Stimulated activated CD8-positive, alpha-beta memory T cell treated with anti-CD3 and anti-CD28 coated beads, Interleukin-7, amount 100 ng/mL, for 48 hours (primary cell): ENCODE measurements at places on chromosomes 1 and 21.

DNA sequence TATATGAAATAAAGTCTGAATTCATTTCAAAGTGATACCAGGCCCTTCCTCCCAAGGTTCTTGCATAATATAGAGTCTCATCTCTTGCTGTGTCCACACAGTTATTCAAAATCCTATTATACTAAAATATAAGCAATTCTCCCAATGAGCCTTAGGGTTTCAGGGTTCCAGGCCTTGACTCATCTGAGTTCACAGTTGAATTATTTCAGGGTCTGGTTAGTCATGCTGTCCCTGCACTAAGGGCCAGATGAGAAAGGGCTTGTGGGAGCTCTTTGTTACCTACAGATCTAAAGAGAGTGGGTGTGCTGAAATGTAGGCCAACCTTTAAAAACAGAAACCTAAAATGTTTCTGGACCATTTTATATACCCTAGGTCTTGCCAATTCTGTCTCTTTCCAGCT, 337.5 kb upstream of the LRRC7 start:
- DNase-seq = no peak

GRCh38 chr1:164725401-164725800, 166.4 kb downstream of the PBX1 start:
- DNase-seq = no peak

- DNase-seq = no peak
Observed at GRCh38 chr1:30847358-30847972, 61.1 kb downstream of the SDC3 start.

- no peak for DNase-seq
Observed at GRCh38 chr1:232589812-232590743, 39.9 kb downstream of the SIPA1L2 start.

- no peak for DNase-seq
Observed at GRCh38 chr1:212606395-212607205, 2.0 kb upstream of the ATF3 start.

GRCh38 chr1:206685334-206685768, 646 bp downstream of the MAPKAPK2 start:
- peak; percentile 29 for DNase-seq

DNA sequence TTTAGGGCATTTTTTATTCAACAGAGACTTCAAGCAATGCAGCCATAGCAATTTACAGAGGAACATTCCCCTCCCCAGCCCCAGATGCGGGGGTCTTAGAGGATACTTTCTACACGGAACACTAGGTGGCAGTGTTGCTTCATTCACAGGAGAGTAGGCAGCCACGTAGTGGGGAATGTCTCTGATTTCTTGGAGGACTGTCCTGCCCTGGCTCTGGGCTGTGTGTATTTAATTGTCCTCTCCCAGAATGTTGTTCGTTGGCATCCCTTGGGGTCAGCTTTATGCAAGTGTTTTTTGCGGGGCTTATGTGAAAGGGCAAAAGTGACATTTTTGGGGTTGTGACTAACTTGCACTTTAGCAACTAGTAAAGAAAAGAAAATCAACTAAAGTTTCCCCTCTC, 96.9 kb downstream of the PAPPA2 start:
- no peak for DNase-seq

DNA sequence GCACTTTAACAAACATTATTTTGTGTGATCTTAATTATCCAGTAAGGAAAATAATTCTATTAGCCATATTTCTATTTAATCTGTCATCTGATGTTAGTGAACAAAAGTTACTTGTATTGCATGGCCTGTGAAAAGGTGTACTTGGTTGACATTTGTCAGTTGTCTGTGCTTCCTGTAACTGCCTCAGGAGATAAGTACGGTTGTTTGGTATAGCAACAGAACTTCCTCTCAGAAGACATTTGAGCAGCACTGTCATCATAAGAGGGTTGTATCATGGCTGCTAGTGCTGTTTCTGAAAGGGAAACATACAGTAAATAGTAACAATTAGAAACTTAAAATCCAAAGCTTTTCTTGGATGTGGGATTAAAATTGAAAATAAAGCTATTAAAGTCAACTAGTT, 3.4 kb downstream of the BLZF1 start:
- no peak for DNase-seq

DNA sequence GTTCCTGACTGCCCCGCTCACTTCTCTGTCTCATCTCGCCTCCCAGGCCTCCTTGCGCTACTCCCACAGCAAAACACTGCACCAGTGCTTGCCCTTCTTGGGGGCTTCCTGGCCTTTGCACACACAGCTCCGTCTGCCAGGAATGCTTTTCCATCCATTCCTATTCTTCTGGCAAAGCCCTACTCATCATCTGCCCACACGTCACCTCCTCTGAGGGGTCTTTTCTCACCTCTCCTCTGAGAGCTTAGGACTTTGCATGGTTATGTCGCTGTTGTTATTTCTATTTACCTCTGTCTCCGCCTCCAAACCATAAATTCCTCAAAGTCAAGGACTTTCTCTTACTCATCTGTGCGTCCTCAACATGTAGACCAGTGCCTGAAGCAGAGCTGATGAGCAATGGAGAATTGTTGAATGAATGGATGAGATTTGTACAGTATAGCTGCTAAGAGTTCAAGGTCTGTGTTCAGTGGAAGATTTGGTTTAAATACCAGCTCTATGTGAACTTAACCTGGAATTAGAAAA, 26.4 kb upstream of the BTG2 start:
- no peak for DNase-seq

DNA sequence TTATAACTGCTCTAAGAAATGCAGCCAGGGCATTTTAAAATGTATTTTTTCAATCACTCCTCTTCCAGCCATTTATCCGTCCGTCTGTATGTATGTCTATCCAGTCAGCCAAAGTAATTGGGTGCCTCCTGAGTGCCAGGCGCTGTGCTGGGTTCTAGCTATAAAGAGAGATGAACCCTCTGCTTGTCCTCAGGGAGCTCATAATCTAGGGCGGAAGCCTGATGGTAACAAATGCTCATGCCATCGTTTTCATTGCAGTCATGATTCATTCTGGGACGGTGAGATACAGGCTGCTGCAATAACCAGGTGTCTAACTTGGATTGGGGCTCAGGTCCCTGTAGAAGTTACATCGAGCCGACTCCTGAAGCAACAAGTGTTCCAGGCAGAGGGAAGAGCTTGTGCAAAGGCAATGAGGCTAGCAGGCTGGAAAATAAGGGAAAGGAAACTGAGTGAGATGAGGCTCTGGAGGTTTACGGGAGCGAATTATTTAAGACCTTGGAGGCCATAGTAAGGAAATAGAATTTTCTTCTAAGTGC, 11.6 kb downstream of the IFI6 start:
- DNase-seq = no peak

DNA sequence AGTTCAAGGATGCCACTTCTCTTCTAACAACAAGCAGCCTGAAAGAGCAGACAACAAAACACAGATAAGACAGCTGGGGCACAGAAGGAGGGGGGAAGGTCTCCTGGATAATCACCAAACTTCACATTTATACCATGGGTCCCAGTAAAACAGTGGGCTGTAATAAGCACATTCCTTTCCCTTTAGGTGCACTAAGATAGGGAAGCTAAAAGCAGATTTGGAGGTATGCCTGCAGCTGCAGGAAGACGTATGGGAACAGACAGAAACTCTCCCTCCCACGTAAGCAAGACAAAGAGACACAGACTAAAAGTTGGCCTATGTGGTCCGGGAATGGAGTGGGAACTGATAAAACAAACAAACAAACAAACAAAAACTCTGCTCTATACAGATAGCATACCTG, 612.1 kb downstream of the MRPL39 start:
- DNase-seq = no peak

- no peak for DNase-seq
Observed at GRCh38 chr21:42969193-42969600, 5.2 kb upstream of the PKNOX1 start.

GRCh38 chr1:100187912-100188311, 9.9 kb upstream of the LRRC39 start:
- DNase-seq = no peak

GRCh38 chr21:34599534-34600101, 15.3 kb downstream of the RCAN1 start:
- no peak for DNase-seq

DNA sequence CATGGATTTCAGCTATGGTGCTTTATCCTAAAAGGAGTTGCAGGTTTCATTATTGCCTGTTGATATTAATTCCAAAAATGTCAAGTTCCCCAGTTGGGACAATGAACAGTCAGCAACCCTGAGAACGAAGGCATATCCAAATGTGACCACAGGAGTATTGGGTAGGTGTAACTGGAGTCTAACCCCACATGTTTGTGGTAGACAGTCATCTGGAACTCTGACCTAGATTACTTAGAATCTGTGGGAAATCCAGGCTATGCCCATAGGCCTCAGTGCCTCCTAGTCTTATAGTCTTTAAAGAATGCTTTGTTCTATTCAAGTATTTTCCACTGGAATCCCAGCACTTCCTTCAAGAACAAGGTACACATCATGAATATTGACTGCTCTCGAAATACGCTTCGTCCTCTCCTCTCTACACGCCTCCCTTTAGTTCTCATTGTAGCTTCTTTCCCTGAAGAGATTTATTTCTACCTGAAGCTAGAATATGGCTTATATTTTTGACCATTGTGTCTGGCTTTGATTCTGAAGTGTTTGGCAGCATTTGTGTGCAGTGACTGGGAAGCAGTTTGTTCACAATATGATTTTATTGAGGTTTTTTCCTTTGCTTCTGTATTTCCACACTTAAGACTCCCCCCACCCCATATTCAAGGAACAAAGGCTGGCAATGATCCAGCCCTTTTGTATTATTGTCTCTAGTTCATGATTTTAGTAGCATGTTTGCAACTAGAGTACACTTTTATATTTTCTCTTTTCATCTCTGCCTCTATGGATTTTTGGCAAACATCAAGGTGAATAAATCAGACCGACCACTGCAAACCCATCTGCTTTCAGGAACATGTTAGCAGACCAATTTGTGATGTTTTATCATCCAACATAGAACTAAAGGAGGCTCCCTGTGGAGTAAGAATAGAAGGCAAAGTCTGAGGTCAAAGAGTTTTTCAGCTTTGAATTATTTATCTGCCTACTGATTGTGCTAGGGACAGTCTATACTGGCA, 178.6 kb downstream of the GPR52 start:
- DNase-seq = no peak

DNA sequence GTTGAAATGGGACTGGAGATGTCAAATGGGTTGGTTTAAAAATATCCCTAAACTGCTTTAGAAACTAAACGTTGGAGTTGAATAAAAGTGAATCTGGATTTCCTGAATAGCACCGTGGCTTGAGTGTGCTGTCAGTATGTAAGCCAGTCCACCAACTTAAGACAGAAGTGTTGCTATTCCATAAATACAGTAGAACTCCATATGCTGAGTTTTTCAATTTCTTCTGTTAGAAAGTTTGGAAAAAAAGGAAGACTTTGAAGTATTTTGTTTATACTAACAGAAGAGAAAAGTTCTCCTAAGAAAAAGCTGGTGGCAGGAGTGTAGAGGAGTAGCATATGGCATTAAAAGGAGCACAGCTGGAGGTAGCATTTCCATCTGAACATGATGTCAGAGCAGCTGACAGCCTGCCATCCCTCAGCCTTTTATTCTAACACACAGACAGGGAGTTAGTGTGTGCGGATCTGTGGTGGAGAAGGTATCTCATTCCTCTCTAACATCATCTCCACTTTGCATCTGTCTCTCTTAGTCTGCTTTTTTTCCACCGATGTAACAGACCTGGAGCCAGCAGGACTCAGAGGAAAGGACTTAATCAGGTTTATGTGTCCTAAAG, at the start of gene ZBTB18:
TSS of gene ZBTB18 (plus strand) at position 449 of the 610 bp plus-strand sequence. CDS start at position 598, 149 bp downstream.
- DNase-seq = no peak

- no peak for DNase-seq
Observed at GRCh38 chr1:230286890-230287269, 139.3 kb downstream of the PGBD5 start.

DNA sequence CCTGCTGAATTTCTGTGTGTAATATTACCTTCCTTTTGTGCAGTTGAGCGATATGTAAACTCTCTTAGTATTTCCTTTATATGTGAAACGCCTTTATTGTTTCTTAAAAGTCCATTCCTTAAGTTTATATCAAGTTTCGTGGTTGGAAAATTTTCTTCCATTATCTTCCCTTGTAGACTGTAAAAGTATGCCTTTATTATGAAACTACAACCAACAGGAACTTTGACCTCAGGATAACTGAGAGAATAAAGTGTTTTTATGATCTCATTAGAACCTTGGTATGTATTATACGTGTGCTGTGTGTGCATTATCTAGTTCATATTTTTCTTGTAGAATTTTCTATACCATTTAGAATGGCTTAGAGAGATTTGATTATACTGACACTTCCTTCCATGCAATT, 3.1 kb upstream of the CDC14A start:
- no peak for DNase-seq

DNA sequence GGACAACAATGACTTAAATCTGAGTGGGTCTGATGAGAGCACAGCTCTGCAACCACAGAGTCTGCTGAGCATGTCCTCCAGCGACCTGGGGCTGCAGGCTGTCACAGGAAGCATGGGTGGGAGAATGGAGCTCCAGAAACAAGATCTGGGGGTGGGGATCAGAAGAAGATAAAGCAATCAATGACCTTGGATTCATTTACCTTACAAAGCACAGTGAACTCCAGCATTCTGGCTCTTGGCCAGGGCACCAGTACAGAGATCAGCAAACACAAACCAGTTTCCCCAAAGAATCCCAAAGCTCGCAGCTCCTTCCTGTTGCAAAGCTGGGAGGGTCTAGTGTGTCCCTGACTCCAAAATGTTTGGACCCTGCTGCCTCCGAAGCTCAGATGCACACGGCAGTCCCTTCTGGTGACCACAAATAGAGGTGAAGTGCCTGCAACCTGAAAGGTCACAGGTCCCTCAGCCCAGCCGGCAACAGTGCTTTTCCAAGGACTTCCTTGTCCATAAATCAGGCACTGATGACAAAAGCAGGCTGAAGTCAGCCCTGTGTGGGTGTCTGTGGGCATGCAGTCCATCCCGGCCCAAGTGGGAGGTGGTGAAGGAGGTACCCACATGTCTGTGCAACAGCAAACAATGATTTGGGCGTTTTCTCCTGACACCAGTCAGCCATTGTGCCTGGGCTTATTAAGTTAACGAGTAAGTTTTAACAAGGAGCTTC, 76.1 kb downstream of the SH3BGR start:
- no peak for DNase-seq

GRCh38 chr1:209430107-209430506, 153.4 kb upstream of the CAMK1G start:
- no peak for DNase-seq

GRCh38 chr1:58879464-58879863, 95.6 kb upstream of the JUN start:
- no peak for DNase-seq
